ENCODE measurements at places on chromosomes 2 and 18.

DNA sequence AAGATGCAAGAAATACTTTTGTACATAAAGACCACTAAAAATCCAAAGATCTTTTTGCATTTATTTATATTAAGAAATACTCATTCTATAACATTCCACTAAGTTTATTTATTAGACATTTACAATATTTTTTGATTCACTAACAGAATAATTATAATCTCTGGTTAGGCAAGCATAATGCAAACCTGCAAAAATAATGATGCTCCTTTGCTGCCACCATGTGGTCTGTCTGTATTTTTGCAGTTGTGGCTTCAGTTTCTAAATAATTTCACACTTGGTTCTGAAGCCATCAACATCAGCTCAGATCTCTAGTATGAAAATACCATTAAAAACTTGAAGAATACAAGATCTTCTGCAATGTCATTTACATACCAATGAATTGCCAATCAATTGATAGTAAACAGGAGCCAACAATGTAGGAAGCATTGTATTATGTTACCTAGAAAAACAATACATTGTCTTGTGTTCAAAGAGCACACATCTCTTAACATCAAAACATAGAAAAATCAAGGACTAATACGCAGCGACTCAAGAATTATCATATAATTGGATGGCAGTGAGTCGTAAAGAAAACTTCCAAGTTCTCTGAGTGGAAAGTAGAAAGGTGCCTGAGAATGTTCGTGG, 28.8 kb upstream of the WDR75 start:
- DNase-seq: peak; percentile 69

DNA sequence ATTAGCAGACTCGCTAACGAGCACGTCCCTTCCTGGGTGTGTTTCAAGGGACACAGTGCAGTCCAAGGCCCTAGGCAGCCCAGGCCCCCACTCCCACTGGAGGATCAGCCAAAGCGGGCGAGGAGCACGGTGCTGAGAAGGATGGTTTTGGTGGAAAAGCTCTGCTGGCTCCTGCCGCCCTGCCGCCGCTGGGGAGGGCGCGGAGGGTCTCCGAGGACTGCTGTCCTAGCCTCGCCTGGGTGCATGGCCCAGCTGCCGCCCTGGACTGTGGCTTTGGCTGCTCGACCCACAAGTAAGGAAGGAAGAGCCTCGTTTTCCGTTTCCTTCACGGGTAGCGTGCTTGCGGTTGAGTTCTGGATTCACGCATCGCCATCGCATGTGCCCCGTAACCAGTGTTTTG, 79.9 kb downstream of the MTCL1 start:
- no peak for DNase-seq

- DNase-seq: no peak
These were observed 191.3 kb downstream of the TFCP2L1 start for GRCh38 chr2:121093692-121094091.

GRCh38 chr2:134718023-134718816, 580 bp downstream of the TMEM163 start:
- no peak for DNase-seq

- no peak for DNase-seq
These were observed 34.1 kb downstream of the PARD6G start for GRCh38 chr18:80213182-80213581.

- no peak for DNase-seq
These were observed 45.4 kb downstream of the C18orf63 start for GRCh38 chr18:74360852-74361655.

DNA sequence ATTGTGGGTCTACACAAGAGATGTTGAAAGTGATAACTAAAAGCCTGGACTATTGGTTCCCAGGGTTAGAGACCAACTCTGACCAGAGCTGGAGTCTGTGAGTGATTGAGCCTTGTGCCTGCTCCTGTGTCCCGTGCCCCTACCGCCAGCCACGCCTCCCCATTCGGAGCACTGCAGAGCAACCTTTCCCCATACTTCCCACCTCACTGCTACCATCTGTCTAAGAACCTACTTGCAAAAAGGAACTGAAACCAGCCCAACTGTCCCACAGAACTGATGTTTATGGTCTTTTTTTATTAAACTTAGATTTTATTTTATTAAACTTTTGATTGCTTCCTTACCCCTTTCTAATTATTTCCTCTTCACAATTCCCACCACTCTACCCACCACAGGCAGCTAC, 300.3 kb upstream of the MGAT5 start:
- no peak for DNase-seq

DNA sequence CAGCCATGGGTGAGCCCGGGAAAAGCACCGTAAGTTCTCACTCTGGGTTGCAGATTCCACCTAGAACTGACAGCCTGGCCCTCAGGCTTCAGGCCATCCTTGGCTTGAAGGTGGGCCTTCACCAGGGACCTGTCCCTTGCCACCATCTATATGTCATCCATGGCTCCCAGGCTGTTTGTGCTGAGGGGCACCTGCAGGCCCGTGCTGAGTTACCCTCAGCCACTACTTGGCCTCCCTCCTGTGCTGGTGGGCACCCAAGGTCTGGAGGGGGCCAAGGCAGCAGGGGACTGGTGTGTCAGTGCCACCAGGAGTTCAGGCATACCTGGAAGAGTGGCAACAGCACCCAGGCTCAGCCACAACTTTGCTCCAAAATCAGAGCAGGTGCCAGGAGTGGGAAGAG, 326.2 kb upstream of the SMIM21 start:
- no peak for DNase-seq

GRCh38 chr2:169363560-169364150, 1.3 kb upstream of the LRP2 start:
- peak; percentile 34 for DNase-seq

DNA sequence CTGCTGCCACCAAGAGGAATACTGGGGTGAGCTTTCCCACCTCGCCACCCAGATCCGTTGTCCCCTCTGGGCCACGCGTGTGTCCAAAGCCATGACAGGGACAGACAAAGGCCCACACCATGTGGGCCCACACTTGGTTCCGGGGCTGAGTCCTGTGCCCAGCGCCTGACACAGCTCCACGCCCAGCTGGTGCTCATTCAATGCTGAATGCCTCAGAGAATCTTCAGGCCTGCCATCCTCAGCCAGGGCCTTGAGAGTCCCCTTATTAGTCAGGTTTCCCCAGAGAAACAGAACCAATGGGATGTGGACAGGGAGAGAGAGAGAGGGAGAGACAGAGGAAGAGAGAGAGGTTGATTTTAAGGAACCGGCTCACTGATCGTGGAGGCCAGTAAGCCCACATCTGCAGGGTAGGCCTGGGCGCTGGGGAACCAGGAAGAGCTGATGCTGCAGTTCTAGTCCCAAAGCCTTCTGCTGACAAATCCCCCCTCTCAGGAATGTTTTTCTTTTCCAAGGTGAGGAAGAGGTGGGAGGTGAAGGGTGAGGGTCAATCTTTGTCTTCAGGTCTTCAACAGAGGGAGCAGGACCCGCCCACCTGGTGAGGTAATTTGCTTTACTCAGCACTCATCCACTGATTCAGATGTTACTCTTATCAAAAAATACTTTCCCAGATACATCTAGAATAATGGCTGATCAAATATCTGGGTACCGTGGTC, 10.2 kb upstream of the SPATA3 start:
- DNase-seq: no peak

GRCh38 chr2:120224735-120225548, 1.7 kb upstream of the TMEM185B start:
- DNase-seq: no peak

GRCh38 chr2:100422320-100423055, 5.0 kb upstream of the CHST10 start:
- DNase-seq: peak; percentile 49

GRCh38 chr2:182980115-182980514, 58.1 kb downstream of the NCKAP1 start:
- peak; percentile 34 for DNase-seq

GRCh38 chr2:17918789-17919188, 40.3 kb downstream of the KCNS3 start:
- DNase-seq: peak; percentile 14

DNA sequence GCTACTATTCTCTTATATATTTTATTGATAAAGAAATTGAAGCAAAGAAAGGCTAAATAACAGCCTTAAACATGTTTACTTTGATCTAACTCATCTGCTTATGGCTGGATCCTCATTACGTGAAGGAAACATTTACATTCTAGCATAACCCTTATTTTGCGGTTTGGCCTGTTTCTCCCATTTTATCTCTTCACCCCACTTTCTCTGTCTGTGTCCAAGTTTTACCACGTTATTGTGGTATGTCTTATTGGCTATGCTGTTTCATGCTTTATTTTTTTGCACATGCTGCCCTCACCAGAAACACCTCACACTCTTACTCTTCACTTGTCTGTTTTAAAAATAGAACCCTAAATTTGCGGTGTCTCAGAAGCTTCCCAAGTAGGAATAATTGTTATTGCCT, 78.5 kb downstream of the RPIA start:
- DNase-seq: no peak

GRCh38 chr2:65456064-65456463, 23.7 kb upstream of the SPRED2 start:
- DNase-seq: peak; percentile 82

- DNase-seq: no peak
These were observed 95.9 kb upstream of the ACKR3 start for GRCh38 chr2:236473691-236474090.

DNA sequence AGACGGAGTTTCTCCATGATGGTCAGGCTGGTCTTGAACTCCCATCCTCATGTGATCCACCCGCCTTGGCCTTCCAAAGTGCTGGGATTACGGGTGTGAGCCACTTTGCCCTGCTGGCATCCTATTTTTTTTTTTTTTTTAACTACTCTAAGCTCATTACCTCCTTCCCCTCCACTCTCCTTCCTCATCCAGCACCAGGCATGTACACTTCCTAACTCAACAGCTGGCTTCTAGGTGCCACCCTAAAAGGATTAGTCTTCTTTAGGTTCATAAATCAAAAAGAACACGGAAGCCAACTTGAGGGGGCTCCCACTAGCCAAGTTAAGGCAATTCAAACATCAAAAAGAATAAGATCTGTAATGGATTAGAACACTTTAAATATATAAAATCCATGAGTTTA, 70.6 kb upstream of the TEX51 start:
- DNase-seq: no peak

- peak; percentile 79 for DNase-seq
These were observed 52.1 kb upstream of the ANKRD62 start for GRCh38 chr18:12041561-12041960.

DNA sequence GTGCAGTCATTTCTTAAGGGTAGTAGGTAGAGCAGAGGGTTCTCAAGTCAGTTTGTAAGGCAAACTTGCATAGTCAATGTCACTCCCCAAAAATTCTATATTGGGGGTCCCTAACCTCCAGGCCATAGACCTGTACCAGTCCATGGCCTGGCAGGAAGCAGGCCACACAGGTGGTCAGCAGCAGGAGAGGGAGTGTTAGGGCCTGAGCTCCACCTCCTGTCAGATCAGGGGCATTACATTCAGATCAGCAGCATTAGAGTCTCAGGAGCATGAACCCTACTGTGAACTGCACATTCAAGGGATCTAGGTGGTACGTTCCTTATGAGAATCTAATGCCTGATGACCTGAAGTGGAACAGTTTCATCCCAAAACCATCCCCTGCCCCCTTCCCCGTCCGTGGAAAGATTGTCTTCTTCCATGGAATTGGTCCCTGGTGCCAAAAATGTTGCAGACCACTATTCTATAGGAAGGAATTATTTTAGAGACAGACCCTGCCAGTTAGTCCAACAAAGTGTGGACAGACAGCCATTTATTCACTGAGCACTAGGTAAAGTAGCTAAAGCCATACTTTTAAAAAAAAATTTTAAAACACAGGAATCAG, 6.7 kb downstream of the COA5 start:
- peak; percentile 54 for DNase-seq

DNA sequence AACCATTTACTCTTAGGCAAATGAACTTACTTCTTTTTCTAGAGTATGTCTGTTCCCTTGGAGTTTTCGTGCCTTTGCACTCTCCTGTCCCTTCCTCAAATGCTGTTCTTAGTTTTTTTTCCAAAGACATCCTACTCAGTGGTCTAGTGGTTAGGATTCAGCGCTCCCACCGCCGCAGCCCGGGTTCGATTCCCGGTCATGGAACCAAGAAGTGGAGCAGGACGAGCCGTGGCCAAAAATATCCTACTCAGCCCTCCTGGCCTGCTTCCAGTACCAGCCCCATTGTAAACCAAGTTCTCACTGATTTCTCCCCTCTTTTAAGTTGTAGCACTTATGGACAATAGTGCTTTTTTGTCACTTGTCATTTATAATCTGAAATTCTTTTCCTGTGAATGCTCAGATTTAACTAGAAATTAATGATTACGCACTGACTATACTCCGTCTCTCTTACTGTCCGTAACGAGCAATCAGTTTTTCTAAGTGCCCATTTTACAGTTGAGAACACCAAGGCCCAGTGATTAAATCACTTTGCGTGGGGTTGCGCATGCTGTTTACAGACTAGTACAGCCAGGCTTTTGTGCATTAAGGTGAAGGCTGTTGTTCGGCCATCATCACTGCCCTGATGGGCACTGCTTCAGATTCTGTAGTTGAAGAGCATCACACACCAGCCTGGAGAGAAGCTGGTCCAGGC, 17.9 kb downstream of the GREB1 start:
- DNase-seq: no peak

GRCh38 chr2:66236067-66236685, 198.7 kb upstream of the MEIS1 start:
- no peak for DNase-seq

DNA sequence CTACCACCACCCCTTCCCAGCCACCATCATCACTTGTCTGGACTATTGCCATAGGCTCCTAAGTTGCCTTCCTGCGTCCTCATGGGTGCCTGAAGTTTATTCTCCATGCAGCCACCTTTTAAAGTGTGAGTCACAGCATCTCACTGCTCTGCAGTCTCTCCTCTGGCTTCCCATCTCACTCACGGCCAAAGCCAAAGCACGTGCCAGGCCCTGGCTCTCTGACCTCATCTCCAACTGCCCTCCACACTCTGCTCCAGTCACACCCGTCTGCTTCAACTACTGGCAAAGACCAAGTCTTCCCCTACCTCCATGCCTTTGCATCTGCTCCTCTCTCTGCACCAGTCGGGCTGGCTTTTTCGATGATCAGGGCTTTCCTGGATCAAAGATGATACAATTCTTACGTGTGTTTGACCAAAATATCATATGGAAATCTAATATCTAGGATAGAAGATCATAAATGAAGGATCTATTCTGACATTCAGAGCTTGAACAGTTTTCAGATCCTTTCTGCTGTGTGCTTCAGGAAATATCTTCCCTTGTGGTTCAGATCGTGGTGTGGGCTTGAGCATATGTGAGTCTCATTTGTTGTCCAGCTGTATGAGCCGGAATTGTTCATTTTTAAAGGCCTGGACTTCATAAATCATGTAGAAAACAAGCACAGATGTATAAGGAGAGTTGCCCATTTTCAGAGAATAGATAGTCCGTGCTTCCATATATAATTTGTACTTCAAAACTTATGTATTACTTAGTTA, 175.6 kb downstream of the PRKCE start:
- no peak for DNase-seq

DNA sequence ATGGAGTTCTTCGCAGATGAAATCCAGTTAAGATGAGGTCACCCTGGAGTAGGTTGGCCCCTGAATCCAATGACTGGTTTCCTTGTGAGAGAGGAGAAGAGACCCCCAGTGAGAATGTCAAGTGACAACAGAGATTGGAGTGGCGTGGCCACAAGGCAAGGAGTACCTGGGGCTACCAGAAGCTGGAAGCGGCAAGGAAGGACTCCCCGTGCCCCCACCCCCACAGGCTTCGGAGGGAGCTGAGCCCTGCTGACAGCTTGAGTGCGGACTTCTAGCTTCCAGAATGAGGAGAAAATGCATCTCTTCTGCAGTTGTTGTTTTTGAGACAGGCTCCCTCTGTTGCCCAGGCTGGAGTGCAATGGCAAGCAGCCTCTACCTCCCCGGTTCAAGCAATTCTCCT, 78.0 kb upstream of the HPCAL1 start:
- no peak for DNase-seq

- DNase-seq: no peak
These were observed 103.3 kb upstream of the EPHA4 start for GRCh38 chr2:221675201-221675908.

Measured in epithelial cell of esophagus (primary cell).